ENCODE measurements at places on chromosomes 11 and 22.

- no peak for DNase-seq
Measured at GRCh38 chr11:27812341-27812740, 112.1 kb upstream of the BDNF start.

DNA sequence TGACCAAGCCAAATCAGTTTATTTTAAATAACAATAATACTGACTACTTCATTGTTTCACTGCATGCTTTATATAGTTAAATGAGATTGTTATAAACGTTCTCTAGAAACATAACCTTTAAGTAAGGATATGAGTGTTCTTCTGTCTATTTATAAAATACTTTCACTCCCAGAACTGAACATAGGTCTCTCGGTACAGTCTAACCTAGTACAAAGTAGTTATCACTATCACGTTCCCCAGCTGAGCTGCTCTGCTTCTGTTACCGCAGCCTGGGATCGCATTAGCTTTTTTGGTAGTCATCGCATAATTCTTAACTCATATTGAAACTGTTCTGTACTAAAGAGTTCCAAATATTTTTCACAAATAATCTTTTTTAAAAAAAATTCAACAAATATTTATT is 143.6 kb downstream of the WNT11 start:
- no peak for DNase-seq

DNA sequence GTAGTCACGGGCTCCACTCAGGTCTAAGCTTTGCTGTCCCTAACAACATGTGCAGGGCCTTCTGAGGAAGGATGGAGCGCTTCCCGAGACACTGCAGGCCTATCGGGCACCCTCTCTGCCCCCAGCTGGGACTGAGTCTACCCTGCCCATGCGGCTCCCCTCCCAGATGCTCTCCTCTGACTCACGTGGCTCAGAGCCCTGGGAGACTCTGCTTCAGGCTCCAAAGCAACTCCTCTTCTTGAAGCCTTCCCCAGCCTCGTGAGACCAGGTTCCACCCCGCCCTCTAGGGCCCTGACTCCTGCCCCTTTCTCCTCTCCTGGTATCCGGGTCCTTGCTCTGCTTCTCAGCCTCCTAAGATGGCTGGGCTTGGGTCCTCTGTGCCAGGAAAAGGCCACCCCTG is 28.4 kb upstream of the ARFGAP3 start:
- no peak for DNase-seq

DNA sequence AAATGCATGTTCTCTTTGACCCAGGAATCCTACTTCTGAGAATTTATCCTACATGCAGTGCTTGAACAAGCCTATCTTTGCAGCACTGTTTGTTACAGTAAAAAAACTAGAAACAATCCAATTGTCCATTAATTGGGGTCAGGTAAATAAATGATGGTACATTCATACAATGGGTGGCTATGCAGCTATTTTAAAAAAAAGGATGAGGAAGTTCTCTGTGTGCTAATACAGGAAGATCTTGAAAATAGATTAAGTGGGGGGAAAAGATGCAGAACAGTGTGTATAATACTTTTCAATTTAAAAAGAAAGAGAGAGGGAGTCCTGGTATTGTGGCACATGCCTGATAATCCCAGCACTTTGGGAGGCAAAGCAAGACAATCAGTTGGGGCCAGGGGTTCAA is 9.5 kb upstream of the CREB3L1 start:
- no peak for DNase-seq

DNA sequence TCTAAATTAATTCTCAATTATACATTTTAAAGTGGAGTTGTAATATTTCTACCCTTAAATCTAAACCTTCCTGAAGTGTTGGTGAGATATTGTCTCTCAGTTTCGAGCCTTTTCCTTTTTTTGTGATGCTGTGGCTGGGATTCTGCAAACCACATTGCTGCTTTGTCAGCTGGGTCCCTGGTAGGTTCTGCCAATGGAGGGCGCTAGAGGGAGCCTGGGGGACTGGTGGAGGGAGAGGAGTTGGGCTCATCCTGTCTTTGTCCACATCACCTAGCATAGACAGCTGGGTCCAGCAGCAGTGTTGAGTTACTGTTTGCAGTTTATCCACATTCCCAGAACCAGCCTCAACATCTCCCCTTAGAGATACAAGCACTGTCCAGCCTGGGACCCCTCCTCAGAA is 41.0 kb downstream of the TRAF6 start:
- no peak for DNase-seq

DNA sequence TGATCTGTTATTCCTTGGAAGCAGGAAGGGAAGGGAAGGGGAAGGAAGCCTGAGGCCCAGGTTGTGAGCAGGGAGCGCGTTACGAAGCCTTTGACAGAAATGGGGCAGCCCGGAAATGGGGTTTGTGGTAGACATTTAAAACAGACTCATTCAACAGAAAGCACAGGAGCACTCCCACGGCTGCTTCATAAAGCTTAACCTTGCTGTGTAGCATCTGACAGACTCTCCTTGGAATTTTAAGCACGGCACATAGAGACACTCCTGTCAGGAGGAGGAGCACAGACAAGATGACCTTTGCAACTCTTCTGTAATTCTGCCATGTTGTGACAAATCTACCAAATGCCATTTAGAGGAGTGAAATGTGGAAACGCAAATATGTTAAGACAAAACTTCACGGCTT is 131.6 kb downstream of the FBXO7 start:
- no peak for DNase-seq

DNA sequence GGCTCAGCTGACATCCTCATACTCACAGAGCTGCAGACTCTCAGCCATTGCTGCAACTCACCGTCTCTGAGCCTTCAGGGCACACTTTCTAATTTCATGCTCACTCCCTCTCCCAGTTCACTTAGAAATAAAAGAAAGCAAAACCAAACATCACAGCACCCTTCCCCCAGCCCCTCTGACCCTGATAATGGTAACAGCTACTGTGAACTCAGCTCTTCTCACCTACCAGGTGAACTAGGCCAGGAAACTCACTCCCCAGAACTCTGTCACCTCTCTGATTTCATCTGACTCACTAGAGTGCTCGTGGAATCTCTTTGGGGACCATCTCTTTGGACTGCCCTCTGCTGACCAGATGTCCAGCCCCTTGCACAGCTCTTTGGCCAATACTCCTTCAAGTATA is 14.5 kb upstream of the PARVA start:
- DNase-seq, result no peak

DNA sequence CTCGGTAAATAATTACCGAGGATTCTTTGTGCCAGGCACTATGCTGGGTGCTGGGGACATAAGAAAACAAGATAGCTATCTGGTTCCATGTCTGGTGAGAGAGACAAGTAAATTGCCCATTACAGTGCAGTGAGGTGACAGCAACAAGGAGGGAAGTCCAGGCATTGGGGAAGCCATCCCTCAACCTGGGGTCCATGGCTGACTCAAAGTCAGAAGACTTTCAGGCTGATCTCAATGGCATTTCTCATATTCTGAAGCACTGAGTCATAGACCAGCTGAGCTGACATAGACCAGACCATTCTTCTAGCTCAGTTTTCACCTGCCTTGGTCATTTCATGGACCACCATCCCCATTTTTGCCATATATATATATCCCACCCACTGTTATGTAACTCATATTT is 158.8 kb downstream of the TTC17 start:
- DNase-seq, result no peak

GRCh38 chr11:2825261-2825888 is 60.2 kb downstream of the CDKN1C start:
- DNase-seq, result no peak

- no peak for DNase-seq
Measured at GRCh38 chr11:35388061-35388460, 31.3 kb downstream of the SLC1A2 start.

GRCh38 chr11:106276126-106276525 is 198.7 kb downstream of the AASDHPPT start:
- no peak for DNase-seq

GRCh38 chr11:92865352-92865751 is 104.1 kb upstream of the MTNR1B start:
- no peak for DNase-seq

GRCh38 chr22:37616201-37617083 is 7.8 kb downstream of the GGA1 start:
- DNase-seq, result no peak

DNA sequence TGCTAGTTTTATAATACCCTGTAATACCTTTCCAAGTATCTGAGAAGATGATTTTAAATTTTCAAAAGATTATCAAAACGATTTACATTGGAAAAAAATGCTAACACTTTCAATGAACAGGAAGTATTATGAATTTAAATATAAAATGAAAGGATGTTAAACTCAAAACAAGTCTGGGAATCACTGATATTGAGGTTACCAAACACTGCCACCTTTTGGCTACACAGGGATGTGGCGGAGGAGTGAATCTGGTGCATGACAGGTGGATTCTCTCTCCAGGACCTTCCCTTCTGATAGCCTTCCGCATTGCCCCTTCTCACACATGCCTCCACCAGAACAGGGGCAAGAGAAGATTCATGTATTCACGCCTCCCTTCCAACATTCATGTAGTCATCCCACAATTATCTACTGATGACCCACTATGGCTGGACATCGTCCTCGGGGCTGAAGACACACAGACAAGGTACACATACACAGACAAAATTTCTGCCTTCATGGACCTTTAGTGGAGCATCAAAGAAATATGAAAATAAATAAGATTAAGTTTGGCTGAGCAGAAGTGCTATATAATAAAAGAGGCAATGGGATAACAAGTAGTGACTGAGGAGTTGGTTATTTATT is 34.7 kb downstream of the ATG16L2 start:
- DNase-seq, result no peak

DNA sequence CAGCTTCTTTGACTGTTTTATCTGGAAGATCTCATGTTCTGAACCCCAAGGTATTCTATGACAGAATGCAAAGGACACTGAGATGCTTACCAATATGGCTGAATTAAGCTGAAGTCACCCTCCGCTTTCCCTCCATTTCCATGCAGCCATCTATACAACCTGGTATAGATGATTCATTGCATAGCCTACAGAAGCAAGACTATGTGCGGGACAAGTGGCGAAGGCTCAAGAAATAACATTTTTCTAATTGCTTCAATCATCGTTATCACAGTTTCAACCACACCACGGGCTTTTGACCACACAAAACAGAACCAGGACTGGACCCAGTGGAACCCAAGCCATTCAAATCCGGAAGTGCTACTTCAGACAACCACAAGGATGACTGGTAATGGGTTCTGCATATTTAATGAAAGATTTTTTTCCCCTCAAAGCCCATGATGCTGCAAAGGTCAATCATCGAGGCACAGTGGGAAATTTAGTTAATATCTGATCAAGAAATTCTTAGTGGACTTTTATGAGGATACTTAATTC is 61.9 kb downstream of the CD44 start:
- no peak for DNase-seq

DNA sequence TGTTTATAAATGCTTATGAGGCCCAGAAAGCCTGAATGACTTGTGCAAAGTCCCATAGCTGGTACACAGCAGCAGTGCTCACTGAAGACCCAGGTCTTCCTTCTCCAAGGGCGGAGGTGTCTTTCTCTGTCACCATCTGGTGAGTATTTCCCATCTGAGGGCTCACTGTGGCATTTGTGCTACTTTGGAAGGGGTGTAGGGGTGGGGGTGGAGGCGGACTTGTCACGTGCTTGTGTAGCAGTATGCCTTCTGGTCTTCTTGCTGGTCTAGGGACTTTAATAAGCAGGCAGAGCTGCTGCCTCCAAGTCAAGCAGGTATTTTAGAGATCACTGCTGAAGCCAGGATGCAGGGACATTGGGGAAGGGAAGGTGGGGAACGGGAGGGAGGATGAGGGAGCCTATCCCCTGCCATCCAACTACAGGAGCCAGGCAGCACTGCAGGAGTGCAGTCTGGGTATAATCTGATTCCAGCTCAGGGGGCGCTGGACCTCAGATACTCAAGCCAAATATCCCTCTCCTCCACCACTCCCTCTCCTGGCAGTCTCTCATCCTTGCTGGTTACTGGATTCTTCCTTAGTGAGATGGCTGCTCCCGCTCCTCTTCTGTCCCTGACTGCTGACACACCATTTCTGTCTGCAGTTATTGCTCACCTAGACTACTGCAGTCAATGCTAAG is 3.4 kb downstream of the ABCC8 start:
- no peak for DNase-seq

DNA sequence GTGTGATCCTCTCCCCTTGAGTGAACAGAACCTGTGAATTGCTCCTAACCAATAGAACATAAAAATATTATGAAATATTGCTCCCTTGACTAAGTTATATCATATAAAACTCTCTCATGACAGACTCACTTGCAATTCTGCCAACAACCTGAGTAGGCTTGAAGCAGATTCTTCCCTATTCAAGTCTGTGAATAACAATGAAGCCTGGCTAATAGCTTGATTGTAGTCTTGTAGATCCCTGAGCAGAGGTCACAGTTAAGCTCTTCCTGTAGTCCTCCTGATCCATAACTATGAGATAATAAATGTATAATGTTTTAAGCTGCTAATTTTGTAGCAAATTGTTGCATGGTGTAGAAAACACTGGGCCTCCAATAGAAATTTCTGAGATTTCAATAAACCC is 540.1 kb upstream of the TENM4 start:
- DNase-seq, result no peak

- no peak for DNase-seq
Measured at GRCh38 chr11:69362315-69362714, 68.4 kb downstream of the MYEOV start.

- DNase-seq, result no peak
Measured at GRCh38 chr11:16357775-16358174, 1.4 kb upstream of the SOX6 start.

DNA sequence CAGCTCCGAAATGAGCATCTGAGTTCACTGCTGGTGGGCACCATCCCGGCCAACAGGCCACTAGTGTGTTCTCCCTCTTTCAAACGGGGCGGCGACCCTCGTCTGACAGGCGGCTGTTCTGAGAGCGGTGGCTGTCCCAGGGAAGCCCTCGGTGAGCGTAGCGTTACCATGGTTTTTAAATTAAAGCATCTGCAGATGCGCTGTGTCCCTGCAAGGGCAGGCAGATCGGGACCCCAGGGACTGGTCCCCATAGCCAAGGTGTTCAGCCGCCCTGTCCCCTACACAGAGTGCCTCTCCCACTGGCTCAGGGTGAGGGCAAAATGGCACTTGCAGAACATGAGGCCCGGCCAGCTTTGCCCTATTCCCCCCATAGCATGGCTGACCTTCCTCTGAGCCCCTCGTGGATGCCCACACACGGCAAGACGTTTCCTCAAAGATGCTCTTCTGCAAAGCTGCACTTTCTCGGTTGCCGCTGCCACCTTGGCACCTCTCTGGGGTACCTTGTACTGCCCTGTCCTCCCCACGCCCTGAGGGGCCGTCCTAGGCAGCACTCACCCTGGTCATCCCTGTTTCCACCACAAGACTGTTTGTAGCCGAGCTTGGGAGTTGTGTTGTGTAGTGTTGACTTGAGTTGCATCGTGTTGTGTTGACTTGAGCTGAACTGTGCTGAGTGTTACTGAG is 51.9 kb upstream of the KCNQ1OT1 start:
- no peak for DNase-seq

- DNase-seq, result no peak
Measured at GRCh38 chr11:109739379-109739778, 317.4 kb downstream of the C11orf87 start.

DNA sequence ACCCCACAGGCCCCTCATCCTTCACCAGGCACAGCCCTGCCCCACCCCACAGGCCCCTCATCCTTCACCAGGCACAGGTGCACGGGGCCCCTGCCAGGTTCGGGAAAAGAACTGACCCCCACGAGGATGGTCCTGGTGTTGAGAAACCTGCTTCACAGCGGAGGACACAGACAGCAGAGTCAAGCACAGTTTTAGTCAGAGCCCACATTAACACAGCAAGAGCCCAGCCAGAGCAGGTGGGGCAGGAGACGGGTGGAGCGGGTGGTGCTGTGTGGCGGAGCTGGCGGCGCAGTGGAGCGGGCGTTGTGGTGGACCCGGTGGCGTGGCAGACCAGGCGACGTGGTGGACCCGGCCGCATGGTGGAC is 1085.5 kb downstream of the BRD1 start:
- DNase-seq, result no peak
